IgD-negative memory B cell (primary cell): ENCODE measurements at places on chromosomes 12 and 14. TPM values are rescaled to one million over a fixed set of nuclear protein-coding genes. Genes with fewer than 3 reads are reported as not detected.

GPR135 gene
- polyA plus RNA-seq, result 0.36 TPM

TAS2R13 gene
- polyA plus RNA-seq, result not detected

ART4 gene
- not detected for polyA plus RNA-seq

ACSM4 gene
- polyA plus RNA-seq, result not detected
